ENCODE measurements at places on chromosomes 4 and X.

DNA sequence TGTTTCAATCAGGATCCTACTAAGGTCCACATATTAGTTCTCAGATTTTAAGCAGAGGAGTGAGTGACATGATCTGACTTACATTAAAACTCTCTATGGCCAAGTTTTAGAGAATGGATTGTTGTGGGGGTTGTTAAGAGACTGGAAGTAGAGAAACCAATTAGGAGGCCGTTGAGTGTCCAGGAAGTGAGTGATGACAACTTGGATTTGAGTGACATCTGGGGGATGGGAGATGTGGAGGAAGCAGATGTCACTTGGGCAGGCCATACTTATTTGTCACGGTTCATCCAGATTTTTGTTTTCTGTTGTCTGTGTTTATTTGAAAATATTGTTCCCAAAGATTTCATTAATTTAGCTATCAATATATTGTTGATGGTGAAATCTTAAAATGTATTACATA is 28.3 kb downstream of the ADD1 start:
- DNase-seq = no peak

GRCh38 chrX:131779306-131779705 is 235.4 kb downstream of the OR13H1 start:
- no peak for DNase-seq

- DNase-seq = no peak
Observed at GRCh38 chr4:95129821-95130311, 372.1 kb downstream of the BMPR1B start.

GRCh38 chr4:81449015-81449414 is 22.7 kb downstream of the RASGEF1B start:
- no peak for DNase-seq

- DNase-seq = no peak
Observed at GRCh38 chrX:153827016-153827415, 3.3 kb downstream of the PDZD4 start.

GRCh38 chrX:19579485-19579884 is 64.2 kb upstream of the MAP3K15 start:
- DNase-seq = no peak

GRCh38 chr4:168757500-168757899 is 252.6 kb downstream of the CBR4 start:
- no peak for DNase-seq

DNA sequence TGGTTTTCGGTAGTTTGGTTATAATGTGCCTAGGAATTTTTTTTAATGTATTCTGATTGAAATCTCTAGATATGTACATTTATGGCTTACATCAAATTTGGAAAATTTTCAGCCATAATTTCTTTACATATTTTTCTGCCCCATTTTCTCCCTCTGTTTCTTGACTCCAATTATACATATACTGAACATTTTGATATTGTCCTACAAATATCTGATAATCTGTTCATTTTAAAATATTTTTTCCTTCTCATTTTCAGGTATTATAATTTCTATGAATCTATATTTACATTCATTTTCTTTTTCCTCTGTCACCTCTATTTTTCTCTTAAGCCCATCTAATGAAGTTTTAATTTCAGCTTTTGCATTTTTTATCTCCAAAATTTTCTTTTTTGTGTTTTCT is 82.7 kb upstream of the TMLHE start:
- no peak for DNase-seq

- DNase-seq = no peak
Observed at GRCh38 chr4:184900184-184900583, 74.4 kb upstream of the ACSL1 start.

DNA sequence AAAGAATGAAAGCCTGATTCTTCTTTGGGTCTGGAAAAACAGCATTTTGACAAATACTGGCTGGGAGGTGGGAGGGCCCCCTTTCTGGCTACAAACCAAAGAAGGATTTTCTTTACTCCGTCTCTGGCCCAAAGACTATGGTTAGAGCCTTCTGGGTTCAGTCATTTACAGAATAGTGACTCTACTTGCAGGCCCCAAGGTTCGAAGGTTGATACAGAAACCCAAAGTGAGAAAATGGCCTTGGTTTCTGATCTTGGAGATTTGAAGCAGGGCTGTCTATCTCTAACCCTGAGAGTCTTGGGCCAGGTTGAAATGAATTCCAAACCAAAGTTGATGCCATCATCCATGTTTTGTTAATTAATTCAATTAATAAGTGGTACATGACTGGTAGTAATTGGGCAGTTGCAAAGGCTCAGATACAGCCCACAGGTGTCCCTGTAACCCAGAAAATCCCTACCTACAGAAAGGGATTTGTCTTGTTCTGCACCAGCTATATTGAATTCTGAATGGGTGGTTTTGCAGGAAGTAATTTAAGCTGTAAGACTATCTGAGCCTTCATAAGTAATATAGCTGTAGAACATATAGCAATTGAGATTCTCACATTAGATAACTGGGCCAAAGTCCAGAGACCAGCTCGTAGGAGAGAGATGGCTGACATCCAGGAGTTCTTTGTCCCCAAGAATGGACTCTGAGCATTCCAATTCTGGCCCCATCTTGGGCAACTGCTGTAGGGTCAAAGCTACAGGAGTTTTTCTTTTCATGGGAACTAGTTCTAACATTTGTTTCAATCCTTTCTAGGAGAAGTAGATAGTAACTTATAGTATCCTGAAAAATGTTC is 34.5 kb downstream of the CHRNA9 start:
- no peak for DNase-seq

GRCh38 chrX:123184219-123184865 is at the start of gene GRIA3:
GRIA3 (plus strand) TSS chrX:123184278; CDS start chrX:123184536, 258 bp downstream.
- DNase-seq = no peak

DNA sequence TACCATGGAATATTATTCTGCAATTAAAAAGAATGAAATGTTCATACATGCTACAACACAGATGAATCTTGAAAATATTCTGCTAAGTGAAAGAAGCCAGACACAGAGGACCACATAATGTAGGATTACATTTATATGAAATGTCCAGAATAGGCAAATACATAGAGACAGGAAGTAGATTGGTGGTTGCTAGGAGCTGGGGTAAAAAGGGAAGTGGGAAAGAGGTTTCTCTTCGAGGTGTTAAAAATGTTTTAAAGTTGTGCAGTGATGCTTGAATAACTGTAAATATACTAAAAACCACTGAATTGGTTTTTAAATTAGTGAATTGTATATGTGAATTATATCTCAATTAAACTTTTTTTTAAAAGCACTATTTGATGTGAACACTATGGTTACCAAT is 3.6 kb upstream of the NXT2 start:
- DNase-seq = no peak

GRCh38 chrX:43974100-43974475 is 898 bp upstream of the NDP start:
- DNase-seq = no peak

- no peak for DNase-seq
Observed at GRCh38 chr4:117691572-117692351, 342.5 kb upstream of the NDST3 start.
